Naive thymus-derived CD4-positive, alpha-beta T cell (primary cell): ENCODE measurements at places on chromosomes 3 and 15.

DNA sequence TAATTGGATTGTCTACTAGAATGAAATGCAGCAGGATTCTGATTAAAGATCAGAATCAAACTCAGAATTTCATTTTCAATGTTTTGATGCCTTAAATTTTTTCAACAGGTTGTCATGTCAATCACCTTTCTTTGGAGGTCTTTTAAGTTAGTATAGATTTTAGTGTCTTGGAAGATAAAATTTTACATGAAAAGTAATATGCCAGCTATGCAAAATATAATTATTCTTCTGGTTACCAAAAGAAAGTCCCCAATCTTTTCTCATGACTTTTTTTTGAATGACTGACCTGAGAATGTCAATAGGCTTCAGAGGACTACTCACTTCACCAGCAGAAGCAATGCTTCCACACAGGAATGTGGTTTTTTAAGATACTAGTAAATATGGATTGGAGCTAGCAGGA is 4.3 kb downstream of the FGF7 start:
- DNase-seq = no peak

DNA sequence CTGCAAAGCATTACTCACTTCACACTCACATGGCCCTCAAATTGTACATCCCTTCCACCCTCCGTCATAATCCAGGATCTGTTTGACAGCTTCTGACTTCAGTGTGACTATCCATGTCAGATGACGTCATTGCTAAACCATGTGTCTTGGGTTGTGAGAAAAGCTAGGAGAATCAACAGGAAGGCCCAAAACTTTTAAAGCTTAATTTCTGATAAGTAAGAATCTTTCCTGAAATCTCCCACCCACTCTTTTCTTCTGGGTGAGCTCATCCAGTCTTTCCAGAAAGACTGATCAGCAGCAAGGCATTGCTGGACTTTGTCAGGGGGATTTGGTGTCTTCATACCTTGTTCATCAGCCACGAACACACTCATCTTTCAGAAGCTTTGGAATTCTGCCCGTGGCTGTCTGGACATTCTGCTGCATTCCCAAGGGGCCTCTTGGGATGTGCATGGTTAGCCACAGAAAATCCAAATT is 11.5 kb upstream of the LMCD1 start:
- DNase-seq = no peak

- no peak for DNase-seq
These were observed 226.2 kb downstream of the SLCO3A1 start for GRCh38 chr15:92079647-92080255.

GRCh38 chr3:128449111-128449638 is 17.5 kb downstream of the DNAJB8 start:
- no peak for DNase-seq

DNA sequence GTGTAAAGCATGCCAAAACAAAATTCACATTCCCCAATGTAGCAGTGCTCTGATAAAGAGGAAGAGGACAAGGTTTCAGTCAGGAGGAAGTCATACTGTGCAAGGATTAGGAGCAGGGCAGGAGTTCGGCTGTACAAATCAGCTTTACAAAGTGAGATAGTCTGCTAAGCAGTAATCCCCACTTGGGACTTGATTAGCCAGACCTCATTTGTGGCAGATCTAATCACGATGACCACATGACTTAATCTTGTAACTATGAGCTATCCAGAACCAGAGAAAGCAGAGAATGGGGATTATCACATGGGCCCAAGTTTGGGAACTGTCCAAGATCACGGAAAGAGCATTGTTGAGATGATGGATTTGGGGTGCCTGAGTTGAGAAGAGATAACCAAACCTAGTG is 7.8 kb downstream of the DCBLD2 start:
- no peak for DNase-seq

DNA sequence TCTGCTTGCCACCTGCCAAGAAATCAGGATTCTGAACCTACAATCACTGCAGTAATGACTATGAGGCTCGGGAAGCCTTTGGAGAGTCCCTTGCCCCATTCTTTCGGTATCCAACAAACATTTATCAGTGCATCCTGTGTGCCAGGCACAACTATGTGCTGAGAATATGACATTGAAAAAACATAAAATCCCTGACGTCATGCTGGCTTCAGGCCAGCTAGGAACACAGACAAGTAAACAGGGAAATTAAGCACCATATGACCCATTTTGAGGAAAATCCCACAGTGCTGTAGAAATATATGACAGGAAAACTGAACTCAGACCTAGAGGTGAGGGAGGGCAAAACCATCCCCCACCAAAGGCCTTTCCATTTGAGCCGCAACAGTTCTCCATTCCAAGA is 34.1 kb upstream of the DET1 start:
- DNase-seq = no peak

DNA sequence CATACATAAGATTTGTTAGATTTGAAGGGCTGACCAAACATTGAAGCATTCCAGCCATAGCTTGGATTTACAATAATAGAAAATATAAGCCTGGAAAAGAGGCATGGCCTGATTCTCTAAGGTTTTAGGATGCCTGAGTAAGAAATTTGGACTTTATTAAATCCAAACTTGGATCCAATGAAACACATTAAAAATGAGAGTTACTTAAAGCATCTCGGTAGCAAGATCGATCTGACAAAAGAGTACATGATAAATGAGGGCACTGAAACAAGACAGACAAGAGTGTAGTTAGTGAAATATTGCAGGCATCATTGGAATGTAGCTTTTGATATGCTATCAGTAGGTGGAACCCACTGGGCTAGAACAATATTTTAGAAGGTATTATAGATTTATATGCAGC is 855.7 kb upstream of the DPPA4 start:
- DNase-seq = no peak

GRCh38 chr3:46713050-46713897 is 4.4 kb downstream of the PRSS50 start:
- DNase-seq = no peak

- no peak for DNase-seq
These were observed 129.6 kb downstream of the CTNNB1 start for GRCh38 chr3:41328926-41329325.

DNA sequence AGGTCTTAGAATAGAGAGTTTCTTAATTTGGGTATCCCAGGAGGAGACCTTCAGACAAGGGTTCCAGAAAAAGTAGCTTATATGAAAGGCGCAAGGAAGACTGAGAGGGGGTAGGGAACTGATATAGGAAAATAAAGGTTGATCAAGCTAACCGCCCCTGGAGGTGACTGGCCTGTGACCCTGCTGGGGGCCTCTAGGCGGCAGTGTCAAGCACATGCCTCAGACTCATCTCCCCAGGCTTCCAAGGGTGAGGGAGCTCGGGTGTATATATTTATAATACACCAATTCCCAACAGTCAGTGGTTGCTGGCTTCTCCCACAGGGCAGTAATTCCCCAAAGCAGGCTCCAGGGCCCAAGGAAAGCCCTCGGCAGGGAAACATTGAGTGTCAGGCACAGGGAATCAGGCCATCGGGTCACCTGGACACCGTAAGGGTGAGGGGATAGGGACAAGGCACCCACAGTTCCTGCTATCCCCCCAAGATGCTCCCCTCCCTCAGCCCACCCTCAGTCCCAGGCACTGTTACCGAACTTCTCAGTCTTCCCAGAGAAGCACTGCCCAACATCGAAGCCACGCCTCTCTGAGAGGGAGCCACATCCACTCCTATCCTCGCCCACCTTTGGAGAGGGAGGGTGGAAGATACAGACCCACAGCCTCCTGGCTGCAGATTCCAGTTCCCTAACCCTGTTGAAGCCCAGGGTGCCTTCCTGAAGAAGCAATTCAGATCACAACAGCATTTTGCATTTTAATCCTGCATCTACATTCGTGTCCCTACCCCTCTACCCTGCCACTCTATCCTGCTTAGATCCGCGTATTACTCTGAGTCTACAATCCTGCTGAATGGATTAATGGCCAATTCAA is 19.5 kb upstream of the CAV3 start:
- no peak for DNase-seq

DNA sequence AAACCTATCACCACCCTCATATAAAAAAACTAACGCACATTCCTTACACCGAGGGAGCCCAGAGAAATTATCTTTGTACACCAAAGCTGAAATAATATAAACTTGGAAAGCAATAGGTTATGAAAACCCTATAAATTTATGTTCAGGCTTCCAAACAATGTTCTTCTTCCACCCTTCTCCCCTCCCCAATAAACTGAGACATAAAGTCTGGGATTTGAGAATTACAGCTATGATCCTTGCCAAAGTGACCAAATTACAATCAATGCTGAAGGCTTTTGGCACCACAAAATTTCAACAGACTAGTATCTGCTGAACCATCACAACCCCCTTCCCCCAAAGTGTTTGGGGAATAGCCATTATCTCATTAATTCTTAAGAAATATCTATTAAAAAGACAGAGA is 237.8 kb downstream of the FMN1 start:
- DNase-seq = no peak

GRCh38 chr15:68526269-68526668 is 52.5 kb upstream of the CORO2B start:
- no peak for DNase-seq

DNA sequence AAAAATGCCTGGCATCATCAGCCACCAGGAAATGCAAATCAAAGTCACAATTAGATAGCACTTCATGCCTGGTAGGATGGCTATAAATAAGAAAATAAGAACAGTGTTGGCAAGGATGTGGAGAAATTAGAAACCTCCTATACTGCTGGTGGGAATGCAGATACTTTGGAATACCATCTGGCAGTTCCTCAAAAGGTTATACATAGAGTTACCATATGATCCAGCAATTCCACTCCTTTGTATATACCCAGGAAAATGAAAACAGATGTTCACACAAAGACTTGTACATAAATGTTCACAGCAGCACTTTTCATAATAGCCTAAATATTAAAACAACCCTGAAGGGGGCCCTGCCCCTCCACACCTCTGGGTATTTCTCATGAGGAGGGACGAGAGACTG is 13.7 kb downstream of the ACSBG1 start:
- no peak for DNase-seq

GRCh38 chr3:7759630-7760029 is 742.0 kb upstream of the LMCD1 start:
- DNase-seq = no peak

DNA sequence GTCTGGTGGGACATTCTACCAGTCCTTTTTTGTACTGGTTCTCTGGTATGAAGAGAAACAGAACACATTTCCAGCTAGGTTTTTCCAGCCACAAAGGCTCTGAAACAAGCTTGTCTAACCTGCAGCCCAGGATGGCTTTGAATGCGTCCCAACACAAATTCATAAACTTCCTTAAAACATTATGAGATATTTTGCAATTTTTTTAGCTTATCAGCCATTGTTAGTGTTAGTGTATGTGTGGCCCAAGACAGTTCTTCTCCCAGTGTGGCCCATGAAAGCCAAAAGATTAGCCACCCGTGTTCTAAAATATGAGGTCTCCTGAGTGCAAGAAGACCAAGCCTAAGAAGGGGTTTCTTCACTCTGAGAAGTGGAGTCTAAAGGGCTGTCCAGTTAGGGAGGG is 18.4 kb upstream of the TIMP4 start:
- DNase-seq = no peak

- no peak for DNase-seq
These were observed 134.3 kb downstream of the GADL1 start for GRCh38 chr3:30760040-30760695.

DNA sequence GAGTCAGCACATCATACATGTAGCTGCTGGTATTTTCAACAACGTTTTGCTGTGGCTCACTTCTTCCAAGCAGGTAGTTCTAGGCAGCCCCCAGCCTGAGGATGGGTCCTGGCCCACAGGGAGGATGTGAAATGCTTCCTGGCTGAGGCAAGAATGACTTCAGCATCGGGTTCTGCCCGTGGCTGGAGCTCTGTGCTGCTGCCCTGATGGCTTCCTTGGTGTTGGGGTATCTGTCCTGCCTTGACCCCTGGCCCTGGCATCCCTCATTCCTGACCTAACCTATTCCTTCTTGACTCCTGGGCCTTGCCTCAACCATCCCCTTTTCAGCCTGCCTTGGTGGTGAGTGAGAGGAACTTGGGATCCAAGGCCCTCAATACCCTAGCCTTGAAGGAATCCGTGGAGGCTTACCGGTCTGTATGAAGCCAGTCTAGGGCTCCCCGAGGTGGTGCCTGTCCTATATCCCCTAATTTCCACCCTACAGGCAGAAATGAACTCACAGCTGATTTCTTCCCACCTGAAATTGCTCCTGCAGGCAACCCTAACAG is 300.6 kb downstream of the TLE3 start:
- no peak for DNase-seq

DNA sequence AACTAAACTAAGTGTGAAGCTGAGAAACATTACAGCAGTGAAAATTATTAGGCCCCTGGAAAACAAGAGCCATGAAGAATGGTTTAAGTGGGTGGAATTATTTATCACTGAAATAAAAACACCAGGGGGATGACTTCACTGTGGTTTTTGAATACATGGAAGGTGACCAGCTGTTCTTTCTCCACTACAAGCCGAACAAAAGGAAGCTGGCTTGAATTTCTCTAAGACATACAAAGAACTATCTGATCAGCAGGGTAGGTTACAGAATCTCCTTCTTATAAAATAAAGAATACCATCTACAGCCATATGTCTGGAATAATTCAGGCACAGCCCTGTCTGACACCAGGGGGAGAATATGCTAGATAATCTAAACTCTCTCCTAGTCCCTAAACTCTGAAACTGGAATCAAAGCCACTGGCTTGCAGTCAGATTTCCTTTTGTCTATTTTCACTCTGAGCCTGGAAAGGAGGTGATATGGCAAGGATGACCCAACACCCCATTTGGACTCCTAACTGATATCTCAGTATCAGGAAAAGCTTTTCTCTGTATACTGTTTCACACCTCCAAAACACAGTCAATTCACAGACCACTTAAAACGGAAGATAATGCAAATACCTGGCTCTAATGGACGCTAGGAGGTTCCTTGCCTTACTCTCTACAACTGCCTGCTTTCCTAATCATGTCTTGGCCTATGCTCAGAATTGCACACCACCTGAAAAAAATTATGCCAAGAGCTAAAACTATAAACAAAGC is 31.2 kb downstream of the SPATA12 start:
- no peak for DNase-seq

DNA sequence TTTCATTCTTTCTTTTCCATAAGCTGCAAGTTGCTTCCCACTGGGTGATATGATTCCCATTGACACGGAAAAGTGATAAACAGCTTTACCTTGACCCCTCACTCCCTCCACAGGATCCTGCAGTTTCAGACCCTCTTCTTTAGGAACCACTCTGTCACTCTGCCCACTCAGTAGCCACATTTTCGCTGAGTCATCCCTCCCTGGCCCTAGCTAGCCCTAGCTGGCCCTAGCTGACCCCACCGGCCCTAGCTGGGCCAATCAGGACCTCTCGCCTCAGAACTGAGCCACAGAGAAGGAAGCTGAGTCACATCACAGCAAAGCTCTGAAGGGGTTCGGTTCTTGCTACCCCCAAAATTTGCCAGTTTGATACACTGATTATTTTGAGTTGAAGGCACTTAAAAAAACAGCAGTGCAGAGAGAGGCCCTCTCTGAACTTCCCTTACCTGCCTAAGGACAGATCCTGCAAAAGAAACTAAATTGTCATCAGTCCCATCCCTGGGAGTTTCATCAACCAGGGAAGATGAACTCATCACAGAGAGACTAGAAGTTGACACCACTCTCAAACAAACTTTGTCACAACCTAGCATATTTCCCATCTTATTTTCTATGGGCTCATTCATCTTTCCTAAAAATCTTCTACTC is 233.5 kb upstream of the PROK2 start:
- DNase-seq = no peak
